ENCODE measurements at places on chromosomes 4 and X. TPM values are rescaled to one million over a fixed set of nuclear protein-coding genes. Genes with fewer than 3 reads are reported as not detected.

The KCND1 gene
- total RNA-seq, result 0.32 TPM

The KLHL13 gene
- 0.82 TPM for total RNA-seq

The RAB40A gene
- not detected for total RNA-seq

The TLR10 gene
- not detected for total RNA-seq

The LONRF3 gene
- 2.3 TPM for total RNA-seq

The CFAP47 gene
- total RNA-seq, result not detected

The BEND4 gene
- total RNA-seq, result 0.38 TPM
